ENCODE measurements at places on chromosomes 7 and 10.

DNA sequence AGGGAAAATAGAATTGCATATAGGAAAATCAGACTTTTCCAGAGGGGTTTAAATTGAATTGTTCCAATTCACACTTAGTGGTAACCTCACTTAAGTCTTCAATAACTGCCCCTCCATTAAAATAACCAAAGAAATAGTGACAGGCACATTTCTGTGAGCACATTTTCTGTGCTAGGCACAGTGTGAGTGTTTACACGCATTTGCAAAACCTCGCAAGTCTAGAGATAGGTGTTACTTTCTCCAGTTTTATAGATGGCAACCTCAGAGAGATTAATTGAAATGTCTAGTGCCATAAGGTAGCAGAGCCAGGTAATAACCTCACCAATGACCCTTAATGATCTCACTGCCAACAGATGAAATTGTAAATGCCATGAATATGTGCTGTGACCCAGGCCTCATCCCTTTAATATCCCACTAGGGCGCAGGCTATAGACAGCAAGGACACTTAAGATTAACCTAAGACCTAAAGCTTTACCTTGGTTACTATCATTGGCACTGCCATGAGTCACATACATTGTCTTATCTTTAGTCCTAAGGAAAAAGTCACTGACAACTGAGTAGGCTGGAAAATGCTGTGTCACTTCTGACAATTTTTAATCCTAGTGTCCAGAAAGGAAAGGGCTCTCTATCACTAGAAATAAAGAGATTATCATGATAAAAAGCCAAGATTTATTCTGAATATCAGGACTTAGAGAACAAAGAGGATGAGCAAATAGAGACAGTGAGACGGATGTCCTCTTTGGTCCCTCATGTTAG is 187.8 kb downstream of the PPP1R17 start:
- no peak for DNase-seq

- DNase-seq: no peak
Observed at GRCh38 chr7:30941582-30942323, 22.0 kb upstream of the GHRHR start.

- no peak for DNase-seq
Observed at GRCh38 chr7:36127075-36127740, 25.8 kb upstream of the EEPD1 start.

GRCh38 chr10:58734664-58735063 is 222.0 kb downstream of the BICC1 start:
- DNase-seq: no peak

- no peak for DNase-seq
Observed at GRCh38 chr7:44750424-44750823, 1.8 kb downstream of the ZMIZ2 start.

GRCh38 chr7:77528368-77528767 is 8.7 kb upstream of the PTPN12 start:
- no peak for DNase-seq

DNA sequence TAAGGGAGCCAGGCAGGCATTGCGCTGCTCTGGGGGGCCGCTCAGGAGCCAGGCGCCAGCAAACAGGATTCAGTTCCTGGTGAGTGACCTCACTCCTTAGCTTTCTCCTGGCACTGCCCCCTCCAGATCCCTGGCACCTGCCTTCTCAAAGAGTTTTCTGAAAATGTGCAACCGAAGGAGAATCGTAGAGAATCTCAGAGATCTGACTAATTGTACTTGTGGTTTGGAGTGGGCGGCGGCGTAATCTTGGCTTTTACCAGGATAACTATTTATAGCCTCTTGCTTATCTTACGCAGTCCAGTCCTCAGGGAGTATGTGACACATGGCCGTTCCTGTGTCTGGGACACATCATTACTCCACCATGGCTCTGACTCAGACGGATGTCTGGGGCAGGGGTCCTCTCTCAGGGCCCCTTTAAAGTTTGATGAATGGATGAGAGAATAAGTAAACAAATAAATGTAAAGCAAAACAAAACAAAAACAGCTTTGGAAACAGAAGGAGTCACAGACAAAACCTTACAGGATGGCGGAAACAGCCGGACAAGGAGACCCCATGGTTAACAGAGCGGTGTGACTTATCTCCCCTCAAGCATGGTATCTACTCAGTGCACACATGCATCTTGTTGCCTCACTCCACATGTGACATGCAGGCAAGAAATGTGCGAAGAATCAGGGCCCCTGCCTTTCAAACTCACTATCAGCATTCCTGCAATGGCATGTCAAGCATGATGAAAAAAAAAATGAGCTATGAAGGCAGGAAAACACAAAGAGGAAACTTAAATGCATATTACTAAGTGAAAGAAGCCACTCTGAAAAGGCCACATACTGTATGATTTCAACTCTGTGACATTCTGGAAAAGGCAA is 99.7 kb downstream of the TNS3 start:
- DNase-seq: no peak

GRCh38 chr7:1727812-1728570 is 57.9 kb downstream of the ELFN1 start:
- no peak for DNase-seq

GRCh38 chr7:49523870-49524269 is 249.6 kb upstream of the VWC2 start:
- DNase-seq: no peak

DNA sequence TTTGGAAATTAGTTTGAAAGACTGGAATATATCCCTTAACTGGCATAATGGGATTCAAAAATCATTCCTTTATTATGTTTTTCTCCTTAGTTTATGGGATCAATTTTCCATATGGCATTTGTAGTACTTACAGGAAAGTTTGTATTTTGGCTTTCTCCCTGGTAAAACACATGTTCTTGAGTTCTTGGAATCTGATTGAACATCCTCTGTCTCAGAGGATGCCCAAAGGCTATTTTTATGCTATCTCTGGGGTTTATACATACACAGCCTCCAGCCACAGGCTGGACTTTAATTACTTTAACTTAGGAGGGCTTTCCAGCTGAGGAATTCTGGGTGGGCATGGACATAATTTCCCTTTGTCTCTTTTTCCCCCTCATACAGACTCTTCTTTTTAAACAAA is 236.4 kb downstream of the HGF start:
- no peak for DNase-seq

GRCh38 chr7:7489546-7489945 is 46.1 kb downstream of the COL28A1 start:
- DNase-seq: no peak

DNA sequence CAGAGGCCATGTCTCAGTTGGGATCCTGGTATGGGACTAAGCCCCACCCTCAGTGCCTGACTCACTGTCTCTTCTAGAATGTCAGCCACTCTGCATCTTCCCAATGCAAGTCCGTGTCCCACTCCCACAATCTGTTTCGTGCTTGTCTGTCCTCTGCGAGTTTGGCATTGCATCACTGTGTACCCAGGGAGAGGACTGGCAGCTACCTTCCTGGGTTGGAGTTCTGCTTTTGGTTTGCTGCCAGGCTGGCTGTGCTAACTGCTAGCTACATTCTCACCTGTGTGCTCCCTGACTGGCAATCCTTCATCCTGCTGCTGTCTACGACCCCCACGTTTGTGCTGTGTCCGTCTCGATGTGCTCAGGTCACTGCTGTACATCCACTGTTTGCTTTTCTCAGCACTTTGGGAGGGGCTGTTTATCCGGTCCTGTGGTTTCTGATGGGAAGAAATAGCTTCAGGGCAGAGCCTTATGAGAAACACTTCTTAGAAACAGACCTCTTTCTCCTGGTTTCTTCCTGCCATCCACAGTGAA is 56.0 kb upstream of the GLI3 start:
- DNase-seq: no peak

DNA sequence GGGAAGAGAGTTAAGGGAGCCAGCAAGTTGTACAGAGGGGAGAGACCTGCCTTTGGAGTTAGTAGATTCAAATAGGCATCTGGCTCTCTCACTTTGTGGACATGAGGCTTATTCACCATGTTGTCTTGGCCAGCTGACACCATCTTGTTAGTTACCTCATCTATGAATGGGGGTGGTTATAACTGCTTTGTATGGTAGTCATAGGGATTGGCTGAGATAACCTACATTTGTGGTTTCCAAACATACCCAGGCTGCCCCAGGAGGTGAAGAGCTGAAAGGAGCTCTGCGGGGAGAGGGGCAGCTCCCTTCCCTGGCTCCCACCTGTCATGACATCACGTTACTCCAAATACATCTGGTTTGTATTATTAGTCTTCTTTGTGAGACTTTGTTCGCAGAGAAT is 393.3 kb upstream of the AUTS2 start:
- no peak for DNase-seq

DNA sequence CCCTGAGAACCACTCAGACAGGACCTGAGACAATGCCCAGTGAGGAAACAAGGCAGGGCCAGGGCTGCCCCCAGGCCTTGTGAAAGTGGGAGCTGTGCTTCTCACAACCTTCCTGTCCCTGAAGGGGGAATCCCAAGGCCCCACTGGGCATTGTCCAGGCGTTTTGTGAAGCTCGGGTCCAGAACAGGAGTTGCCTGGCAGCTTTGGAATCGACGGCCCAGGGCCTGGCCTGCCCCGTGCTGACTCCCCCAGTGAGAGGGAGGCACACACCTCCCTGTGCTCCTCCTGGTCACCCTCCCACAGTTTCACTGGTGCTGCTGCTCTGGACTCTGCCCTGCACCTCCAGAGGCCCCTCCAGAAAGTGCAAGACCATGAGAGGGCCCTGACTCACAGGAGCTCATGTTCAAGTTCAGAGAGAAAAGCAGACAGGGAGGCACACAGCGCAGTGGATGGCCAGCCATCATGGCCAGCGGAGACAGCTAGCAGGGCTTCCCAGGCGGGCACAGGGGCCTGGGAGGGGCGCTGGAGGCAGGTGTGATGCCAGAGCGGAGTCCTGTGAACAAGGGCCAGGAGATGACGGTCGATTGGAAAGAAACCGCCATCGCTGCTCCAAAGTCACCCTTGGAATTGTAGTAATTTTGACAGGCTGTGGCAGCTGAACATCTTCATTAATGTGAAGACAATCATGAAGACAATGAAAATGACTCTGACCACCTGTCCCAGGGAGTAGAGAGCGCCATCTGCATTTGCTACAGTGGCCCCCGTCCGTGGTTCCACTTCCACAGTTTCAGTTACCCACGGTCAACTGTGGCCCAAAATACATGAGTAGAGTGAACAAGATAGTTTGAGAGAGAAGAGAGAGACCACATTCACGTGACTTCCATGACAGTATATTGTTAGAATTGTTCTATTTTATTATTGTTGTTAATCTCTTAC is 103.7 kb downstream of the MKI67 start:
- no peak for DNase-seq

GRCh38 chr7:69411466-69411865 is 186.8 kb upstream of the AUTS2 start:
- no peak for DNase-seq

DNA sequence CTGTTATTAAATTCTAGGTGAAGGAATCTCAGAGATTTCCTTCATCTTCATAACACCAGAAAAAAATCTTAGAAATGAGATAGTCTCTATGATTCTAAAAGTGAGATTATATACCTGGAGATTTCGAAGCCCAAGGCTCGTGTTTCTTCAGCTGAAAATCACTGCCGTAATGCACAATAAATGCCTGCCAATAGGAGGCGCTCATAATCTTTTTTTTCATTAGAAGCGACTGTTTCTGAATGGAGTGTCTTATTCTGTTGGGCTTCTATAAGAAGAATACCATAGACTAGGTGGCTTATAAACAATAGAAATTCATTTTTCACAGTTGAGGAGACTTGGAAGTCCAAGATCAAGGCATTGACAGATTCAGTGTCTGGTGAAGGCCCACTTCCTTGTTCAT is 294.7 kb downstream of the PRKG1 start:
- no peak for DNase-seq

- DNase-seq: no peak
Observed at GRCh38 chr10:74008212-74008731, 10.4 kb downstream of the VCL start.

- DNase-seq: no peak
Observed at GRCh38 chr7:67056683-67057082, 60.0 kb downstream of the TYW1 start.

DNA sequence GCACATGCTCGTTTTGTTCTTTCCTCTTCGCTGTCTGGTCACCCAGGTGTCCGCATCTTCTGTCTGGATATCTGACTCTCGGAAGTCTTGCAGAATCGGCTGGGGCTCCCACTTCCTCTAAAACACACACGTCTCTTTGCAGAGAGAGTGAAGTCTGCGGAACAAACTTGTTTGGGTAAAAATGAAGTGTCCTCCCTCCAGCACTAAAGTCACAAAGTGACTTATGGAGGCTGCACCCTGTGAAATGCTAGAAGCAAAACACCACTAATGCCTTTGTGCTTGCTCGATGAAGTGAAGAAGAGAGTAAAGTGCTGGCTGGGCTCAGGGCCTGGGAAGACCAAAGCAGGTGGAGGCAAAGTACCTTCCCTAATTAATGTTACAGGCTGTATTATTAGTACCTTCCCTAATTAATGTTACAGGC is 71.4 kb downstream of the FGFR2 start:
- peak; percentile 68 for DNase-seq

DNA sequence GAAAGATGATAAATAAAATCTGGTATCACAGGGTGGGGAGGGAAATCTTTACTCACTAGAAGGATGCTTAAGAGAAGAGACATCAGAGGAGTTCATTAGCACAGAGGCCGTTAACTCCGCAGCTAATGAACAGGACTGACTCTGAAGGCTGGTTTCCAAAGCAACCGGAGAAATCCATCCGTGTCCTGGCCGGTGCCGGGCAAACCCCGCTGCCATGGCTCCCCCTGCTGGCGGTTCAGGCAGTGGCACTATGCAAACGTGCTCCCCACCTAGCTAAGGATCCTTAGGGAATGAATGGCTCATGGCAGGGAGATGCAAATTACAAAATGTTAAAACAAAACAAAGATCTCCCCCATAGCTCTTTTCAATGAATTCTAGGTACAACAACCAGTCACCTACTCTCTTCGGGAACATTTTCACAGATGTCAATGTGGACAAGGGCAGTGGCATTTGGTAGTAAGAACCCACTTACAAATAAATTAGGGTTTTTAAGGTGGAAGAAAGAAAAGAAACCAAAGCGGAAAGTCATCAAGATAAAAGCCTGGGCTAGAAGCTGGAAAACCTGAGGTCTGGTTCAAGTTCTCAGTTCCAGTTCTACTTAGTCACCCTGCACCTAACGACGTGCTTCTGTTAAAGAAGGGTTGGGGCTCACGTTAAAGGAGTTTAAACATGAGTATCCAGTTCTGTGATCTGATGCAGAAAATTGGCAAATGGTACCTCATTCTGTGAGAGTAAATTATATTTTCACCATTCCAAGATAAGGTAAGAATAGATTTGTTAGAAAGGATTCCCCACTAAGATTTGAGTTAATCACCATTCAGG is 138.2 kb downstream of the SVIL start:
- DNase-seq: peak; percentile 31
